ENCODE measurements at places on chromosomes 3 and 15.
A peak's percentile ranks its signal among the peaks of the same experiment; 100 is the strongest.

DNA sequence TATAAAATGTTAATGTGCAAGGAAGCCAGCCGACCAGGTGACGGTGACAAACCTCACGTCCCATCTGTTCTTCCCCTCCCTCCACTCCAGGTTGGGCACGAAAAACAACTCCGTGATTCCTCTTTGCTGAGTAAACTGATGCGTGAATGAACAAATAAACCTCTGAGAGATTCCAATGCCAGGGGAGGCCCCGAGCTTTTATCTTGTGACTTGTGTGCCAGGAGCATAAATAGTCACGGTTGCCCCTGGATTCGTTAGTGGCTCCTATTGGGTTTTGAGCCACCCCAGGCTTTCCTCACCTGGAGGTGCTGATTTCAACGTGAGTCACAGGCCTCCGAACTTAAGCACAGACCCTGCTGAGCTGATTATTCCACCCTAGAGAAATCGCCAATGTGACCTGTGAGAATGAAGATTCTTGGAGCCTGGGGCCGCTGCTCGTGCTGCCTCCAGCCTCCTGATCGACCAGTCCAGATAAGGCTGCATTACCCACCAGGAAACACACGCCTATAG lies 119.2 kb downstream of the SHQ1 start:
- no peak for DNase-seq

DNA sequence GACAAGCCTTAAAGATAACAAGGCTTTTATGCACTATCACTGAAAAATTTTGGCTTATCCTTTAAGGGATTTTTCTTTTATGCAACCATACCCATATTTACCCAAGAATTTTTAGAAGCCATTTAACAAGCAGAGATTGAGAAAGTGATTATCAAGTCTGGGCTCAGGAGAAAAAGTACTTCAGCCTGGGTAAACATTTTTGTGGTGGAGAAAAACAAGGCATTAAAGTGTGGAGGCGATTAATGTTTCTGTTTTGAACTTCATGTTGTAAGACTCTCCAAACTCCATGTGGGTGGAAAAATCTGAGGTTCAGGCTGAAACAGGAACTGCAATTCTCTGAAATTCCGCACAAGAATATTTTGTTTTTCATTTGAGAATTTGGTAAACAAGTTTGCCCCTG lies 260.4 kb upstream of the KCNMB2 start:
- no peak for DNase-seq

DNA sequence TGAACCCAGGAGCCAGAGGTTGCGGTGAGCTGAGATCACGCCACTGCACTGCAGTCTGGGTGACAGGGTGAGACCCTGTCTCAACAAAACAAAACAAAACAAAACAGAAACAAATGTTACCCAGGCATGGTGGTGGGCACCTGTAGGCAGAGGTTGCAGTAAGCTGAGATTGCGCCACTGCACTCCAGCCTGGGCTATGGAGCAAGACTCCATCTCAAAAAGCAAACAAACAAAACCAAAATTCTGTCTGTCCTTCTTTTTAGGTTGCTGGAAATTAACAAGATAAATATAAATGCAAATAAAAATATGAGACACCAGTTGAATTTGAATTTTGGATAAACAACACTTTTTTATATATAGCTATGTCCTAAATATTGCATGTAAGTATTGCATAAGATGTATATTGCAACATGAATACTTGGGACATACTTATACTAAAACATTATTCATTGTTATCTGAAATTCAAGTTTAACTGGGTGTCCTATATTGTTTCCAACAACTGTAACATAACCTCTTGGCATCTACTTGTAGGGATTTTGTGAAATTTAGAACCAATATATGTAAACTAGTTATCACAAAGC lies 4.7 kb upstream of the CEP97 start:
- no peak for DNase-seq

DNA sequence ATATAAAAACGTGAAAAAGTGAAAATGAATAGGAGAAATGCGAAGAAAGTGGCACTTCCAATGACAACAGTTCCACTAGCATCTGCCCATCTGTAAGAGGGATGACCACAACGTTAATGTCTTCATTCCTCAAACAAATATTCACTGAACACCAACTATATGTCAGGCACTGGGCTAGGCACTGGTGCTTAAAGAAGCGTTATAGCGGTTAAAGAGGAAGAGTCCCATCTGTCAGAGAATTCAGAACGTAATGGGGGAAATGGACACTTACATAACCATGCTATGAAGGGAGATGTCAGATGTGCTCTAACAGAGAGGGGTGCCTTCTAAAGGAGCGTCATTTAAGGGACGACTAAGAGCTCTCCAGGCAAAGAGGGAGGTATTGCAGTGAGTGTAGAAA lies 8.2 kb downstream of the RUBCN start:
- no peak for DNase-seq

GRCh38 chr15:39282663-39283208 lies 298.1 kb upstream of the THBS1 start:
- DNase-seq, result peak; percentile 87

DNA sequence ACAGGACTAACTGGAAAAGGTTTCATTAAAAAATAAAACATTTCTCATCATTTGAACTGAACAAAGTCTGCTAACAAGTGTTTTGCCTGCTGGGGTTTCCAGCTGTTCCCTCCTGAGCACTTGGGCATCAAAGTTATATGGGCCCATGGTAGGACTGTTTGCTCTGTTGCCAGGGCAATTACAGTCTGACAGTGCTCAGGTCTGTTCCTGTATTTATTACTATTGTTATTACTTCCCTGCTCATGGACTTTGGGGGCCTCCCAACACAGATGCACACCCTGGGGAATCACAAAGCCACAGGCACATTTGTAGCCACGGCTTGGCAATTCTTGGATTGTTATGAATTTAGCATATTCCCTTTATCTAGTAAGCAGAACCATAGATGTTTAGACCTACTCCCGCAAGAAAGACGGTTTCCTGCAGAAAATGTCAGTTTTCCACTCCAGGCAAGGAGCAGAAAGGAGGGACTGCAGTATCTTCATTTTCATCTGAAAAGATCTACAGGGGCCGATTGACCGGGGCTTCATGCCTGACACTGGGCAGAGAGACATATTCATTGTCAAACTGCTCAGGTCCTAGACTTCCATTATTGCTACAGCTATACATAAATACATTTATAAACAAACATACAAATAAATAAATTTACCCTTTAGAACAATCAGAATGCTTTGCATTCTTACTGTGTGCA lies 580.2 kb downstream of the AGBL1 start:
- DNase-seq, result no peak

DNA sequence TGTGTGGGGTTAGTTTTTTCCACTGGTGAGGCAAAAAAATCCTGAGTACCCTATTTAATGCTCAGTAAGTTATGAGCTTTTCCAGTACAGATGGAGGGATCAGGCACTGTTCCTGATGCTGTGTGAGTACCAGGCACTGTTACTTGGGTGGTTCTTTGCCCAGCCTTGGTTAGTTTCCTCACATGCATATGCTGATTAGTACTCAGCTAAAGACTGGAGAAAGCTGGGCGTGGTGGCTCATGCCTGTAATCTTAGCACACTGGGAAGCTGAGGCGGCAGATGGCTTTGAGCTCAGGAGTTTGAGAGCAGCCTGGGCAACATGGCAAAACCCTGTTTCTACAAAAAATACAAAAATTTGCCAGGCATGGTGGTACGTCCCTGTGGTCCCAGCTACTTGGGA lies 210.3 kb upstream of the SGO1 start:
- DNase-seq, result no peak

GRCh38 chr3:58164199-58164879 lies 46.4 kb downstream of the DNASE1L3 start:
- no peak for DNase-seq

DNA sequence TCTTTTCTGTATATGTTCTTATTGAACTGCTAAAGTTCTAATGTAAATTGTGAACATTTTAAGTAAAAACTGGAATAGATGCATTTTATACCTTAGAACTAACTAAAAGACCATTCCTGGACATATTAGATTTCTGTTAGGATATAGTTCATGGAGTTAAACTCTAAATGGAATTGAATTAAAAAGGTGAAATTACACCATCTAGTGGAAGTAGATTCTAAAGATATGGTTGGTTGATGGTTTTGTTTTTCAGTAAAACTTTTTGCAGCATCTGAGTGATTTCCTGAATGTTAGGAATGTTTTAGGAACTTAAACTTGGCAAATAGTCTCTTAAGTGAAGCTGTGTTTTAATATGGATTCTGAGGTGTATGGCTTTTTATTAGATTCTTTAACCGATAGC lies 96.8 kb downstream of the SLMAP start:
- peak; percentile 41 for DNase-seq

- no peak for DNase-seq
Observed at GRCh38 chr15:88986949-88987590, 73.9 kb upstream of the MFGE8 start.

DNA sequence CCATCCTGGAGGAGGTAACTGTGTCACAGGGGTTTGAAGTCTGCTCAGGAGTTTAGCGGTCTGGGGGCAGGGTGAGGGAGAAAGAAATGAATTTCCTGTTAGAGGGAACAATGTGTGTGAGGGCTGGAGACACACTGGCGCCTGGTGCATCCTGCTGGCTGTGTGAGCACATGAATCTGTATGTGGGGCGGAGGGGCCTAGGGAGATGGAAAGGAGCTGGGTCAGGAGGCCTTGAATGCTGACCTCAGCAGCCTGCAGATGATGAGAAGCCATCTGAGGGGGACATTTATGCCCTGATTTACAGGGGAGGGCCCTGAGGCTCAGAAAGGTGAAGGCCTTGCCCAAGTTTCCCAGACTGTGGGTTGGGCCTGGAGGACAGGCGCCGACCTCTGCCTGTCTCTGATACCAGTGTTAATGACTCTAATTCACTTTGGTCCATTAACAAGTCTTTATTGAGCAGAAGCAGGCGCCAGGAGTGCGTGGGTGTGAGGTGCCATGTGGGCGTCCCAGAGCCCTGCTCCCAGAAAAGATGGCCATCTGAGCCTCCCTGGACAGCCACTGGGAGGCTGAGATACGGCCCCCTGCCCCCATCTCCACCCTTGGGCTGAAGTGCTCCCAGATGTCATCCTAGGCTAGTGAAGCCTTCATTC lies 34.8 kb downstream of the LINGO1 start:
- no peak for DNase-seq

- DNase-seq, result no peak
Observed at GRCh38 chr3:46316206-46316605, 37.7 kb upstream of the CCR2 start.

DNA sequence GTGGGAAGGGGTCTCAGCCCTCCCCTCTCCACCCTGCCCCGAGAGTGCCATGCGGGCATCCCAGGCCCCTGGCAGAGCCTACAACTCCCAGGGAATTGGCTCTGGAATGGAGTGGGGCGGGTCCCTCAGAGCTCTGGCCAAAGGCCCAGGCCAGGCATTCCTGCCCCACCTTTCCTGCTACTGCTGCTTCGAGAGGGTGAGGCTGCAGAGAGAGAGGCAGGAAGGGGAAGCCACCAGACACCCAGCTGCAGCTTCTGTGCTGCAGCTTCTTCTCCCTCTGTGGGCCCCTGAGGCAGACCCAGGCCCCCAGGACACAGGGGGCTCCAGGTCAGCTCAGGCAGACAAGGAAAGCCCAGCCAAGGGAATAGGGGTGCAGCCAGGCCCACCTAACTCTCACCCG lies 2.7 kb downstream of the ALS2CL start:
- no peak for DNase-seq

DNA sequence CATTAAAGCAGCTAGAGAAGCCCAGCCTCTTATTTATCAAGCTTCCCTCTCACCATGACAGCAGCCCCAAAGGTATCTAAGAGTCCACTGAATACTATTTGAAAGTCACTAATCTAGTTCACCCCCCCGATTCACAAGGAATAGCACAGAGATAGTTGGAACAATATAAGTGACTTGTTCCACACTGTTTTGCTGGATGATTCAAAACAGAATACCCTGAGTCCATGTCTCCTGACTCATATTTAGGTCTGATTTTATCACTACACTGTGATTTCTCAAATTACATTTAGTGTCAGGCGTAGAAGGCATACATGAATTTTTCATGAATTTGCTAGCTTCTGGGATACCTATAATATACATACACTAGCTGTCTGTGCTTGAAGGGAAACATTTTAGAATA lies 18.7 kb upstream of the EOGT start:
- peak; percentile 41 for DNase-seq

- no peak for DNase-seq
Observed at GRCh38 chr3:118850687-118851086, 184.0 kb downstream of the IGSF11 start.

GRCh38 chr3:64467255-64467944 lies 220.4 kb downstream of the ADAMTS9 start:
- no peak for DNase-seq

DNA sequence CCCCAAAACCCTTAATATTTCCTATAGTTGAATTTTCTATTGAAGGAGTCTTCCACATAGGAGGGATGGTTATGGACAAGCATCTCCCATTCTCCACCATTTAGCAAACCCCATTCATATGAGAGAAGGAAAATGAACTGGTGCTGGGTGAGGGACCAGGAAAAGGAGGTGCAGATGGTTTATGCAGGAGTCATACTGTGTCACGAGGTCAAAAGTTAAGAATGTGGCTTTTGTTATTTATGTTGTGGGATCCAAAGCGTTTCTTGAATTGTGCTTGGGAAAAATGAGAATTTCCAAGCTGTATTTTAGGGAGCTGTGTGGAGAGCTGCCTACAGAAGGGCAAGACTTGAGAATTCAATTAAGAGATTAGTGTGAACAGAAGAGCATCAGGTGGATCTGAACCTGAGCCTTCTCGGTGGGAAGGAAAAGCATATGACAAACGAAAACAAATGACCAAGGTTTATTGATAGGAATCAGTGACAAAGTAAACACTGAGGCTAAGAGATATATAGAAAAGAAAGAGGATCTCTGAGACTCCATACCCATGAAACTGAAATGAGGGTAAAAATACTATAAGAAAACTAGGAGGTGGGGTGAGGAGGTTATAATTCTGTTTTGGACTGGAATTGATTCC lies 473.3 kb upstream of the NR2F2 start:
- DNase-seq, result no peak

- DNase-seq, result no peak
Observed at GRCh38 chr15:43873651-43874050, 46.8 kb downstream of the WDR76 start.

DNA sequence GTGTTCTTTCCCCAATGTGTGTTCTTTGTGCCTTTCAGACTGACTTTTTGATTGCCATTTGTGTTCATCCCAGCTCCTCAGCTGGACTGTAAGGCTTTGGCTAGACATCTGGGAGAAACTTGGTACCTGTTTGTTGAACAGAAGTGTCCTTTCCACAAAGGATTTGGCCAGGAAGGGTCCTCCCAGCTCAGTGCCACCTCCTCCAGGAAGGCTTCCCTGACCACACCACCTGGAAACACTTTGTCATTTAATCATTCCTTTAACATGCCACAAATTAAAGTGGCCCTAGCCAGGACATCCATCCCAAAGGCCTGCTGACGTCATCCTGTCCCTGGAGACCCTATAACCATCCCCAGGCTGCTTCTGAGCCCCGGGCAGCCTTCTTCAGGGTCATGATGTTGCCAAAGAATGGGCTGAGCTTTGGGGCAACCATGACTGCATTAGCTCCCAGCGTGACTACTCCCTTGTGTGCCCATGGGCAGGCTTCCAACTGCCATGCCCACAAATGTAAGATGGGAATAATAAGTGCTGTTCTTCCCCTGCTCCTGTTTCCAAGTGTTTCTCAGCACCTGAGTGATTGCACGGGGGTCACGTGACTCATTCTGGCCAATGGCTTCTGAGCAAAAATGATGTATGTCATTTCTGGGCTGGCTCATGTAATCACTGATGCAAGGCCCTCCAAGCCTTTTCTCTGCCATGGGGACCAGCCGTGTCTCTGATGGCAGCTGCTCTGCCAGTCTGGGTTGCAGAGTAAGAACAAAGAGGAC lies 112.5 kb upstream of the SMAD3 start:
- DNase-seq, result no peak

- DNase-seq, result no peak
Observed at GRCh38 chr3:102189956-102190723, 244.7 kb upstream of the ZPLD1 start.

- DNase-seq, result peak; percentile 12
Observed at GRCh38 chr15:70493787-70494516, 269.4 kb downstream of the UACA start.
